Adrenal gland (tissue), 19 donors: ENCODE measurements at places on chromosomes 6 and 20. TPM values are rescaled to one million over a fixed set of nuclear protein-coding genes. Genes with fewer than 3 reads are reported as not detected.

- no peak overlapping the region for H3K4me3 ChIP-seq
- H3K4me1 ChIP-seq: no peaks in the 10 kb centered on the region
- DNase-seq: no peak
- H3K27ac ChIP-seq: no peak overlapping the region
Measured at GRCh38 chr6:2237001-2237400, 8.4 kb downstream of the GMDS start.

DNA sequence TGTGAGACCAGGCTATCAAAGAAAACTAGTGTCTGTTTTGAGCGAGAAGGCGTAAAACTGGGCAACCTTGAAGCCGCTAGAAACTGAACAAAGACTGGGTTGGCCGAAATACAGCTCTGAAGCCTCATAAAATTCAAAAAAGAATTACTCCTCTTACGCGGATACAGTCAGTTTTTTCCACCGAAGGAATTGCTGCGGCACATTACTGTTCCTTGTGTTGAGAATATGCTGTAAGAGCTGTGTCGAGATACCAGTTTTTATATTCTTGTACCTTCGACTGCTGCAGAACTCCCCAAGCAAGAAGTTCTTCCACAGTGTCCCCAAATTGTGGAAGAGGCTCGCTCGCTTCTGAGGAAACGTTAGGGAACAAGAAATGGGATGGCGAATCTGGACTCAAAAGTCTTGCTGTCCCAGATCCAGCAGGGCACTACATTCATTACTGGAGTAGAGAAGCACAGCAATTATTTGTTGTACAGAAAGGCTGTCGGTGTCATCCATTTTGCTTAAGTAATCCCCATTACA, 523 bp upstream of the COX7A2 start:
- H3K4me3 ChIP-seq: peak overlapping the region; percentile 85
- H3K4me1 ChIP-seq: peaks cover 27% of the 10 kb centered on the region
- DNase-seq: no peak
- no peaks in the 10 kb centered on the region for H3K27me3 ChIP-seq
- peaks cover 11% of the 10 kb centered on the region for H3K36me3 ChIP-seq

DNA sequence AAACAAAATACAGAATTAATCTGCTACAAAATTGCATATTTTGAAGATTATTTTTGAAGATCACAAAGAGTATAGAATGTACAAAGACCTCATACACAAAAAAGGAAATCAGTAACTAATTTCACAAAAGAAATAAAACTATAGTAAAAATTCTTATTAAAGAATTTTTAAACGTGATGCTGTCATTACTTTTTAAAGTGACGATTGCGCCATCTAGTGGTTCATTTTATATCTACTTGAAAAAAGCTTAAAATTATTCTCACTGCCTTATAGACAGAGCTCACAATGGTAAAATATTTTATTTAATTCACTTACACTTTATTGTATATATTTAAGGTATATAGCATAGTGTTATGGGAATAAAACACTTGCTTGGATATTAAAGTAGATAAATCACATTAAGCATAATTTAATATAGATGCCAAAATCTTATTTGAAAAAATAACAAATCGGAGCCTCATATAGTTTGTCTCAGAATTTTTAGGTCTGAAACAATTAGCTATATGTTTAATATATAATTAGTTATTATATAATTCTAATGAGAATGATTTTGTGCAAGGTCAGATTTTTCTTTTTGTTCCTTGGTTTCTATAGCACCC, 128.8 kb downstream of the PHF3 start:
- H3K4me1 ChIP-seq: no peaks in the 10 kb centered on the region
- no peak overlapping the region for H3K27ac ChIP-seq
- H3K27me3 ChIP-seq: no peaks in the 10 kb centered on the region
- DNase-seq: no peak

DNA sequence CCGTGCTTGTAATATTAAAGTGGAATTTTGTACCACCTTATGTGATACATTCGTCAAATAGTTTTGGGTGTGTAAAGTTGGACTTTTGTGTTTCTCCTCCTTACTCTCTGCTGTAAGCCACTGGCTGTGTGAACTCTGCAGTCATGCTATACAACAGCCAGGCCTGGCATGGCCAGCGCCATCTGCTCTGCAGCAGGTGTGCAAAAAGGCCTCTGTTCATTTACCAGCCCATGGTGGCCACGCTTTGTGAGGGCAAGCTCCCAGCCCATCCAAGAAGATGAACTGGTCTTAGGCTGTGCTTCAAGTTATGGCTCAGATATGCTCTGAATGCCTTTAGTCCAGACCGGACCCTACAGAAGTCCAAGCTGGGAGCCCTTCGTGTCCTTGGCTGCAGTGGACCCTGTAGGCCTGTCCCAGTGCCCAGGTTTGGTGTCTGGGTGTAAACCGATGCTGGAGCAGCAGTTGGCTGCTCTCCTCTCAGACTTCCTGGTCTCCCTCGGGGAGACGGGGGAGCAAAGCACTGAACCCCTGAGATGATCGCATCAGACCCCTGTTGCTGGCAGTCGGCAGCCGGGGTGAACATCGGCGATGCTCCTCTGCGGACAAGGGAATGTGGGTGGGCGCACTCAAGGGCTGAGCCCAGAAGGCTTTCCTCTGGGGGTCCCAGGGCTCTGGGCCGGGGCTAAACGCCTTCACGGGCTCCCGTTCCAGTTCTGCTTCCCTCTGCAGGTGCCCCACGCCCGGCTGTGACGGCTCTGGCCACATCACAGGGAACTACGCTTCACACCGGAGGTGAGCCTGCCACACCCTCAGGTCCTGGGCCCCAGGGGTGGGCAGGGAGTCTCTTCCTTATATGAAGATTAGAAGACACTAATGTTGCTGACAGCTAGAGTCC, 28.6 kb upstream of the PCMTD2 start:
- no peaks in the 10 kb centered on the region for H3K27me3 ChIP-seq
- peaks cover 20% of the 10 kb centered on the region for H3K4me1 ChIP-seq
- no peak overlapping the region for H3K4me3 ChIP-seq
- DNase-seq: no peak

DNA sequence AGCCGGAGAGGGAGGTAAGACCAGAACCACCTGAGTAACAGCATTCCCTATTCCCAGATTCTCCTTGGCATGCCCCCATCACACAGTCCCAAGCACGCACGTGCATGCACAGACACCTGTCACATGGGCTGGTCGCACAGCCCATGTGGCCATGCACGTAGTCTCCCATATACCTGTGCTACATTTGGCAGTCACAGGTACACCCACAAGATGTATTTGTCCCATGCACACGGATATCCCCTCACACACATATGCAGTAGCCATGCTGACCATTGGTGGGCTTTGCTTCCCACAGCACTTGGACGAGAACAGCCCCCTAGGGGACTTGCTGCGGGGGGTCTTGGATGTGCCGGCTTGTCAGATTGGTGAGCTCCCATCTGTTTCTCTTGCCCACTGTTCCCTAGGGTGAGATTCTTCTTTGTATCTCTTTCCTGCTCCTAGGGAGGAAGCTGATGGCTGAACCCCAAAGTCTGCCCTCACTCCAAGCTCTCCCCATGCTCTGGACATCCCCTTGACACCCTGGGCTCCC, 31.9 kb downstream of the PLCG1 start:
- peaks cover 13% of the 10 kb centered on the region for H3K4me1 ChIP-seq
- no peaks in the 10 kb centered on the region for H3K27me3 ChIP-seq
- DNase-seq: no peak
- no peak overlapping the region for H3K4me3 ChIP-seq
- H3K36me3 ChIP-seq: no peaks in the 10 kb centered on the region

- H3K4me1 ChIP-seq: no peaks in the 10 kb centered on the region
- H3K27me3 ChIP-seq: no peaks in the 10 kb centered on the region
- no peaks in the 10 kb centered on the region for H3K36me3 ChIP-seq
- no peak overlapping the region for H3K27ac ChIP-seq
- no peak for DNase-seq
Measured at GRCh38 chr20:13355411-13355810, 134.3 kb downstream of the ISM1 start.

Gene OR2J1
- polyA plus RNA-seq: not detected

Gene C6orf15
- polyA plus RNA-seq: not detected

Gene PPP1R3G
- 2.1 TPM for polyA plus RNA-seq
